Activated CD8-positive, alpha-beta T cell treated with anti-CD3 and anti-CD28 coated beads for 36 hours (primary cell): ENCODE measurements at places on chromosomes 12 and 14. TPM values are rescaled to one million over a fixed set of nuclear protein-coding genes. Genes with fewer than 3 reads are reported as not detected.

The RHNO1 gene
- total RNA-seq = 62.9 TPM

GRCh38 chr12:617304-617915 is 45.8 kb downstream of the NINJ2 start:
- no peak for DNase-seq

DNA sequence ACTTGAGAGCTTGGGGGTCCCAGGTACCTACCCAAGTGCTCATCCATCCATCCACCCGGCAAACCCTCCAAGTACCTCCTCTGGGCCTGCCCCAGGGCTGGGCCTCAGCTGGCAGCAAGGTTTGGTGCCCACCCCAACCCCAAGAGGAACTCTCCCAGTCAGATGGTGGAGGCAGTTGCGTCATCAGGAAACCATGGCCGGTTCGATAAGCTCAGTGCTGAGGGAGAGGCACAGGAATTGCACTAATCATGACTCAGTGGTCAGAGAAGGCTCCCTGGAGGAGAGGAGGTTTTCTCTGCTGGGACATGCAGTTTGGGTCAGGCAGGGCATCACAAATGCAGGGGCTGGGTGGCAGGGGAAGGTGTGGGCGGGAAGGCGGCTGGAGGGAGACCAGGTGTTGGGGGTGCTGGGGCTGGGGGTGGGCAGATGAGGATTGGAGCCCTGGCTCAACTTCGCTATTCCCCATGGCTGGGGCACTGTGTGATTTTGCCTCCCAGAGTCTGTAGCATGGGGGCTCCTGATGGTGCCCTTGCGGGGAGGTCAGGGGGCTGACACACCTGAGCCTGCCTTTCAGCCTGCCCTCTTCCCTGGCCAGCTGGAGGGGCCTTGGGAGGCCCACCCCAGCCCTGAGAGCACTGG is 32.2 kb downstream of the SH2B3 start:
- DNase-seq = no peak

The NABP2 gene
- total RNA-seq = 60.2 TPM
